Activated CD4-positive, alpha-beta T cell treated with anti-CD3 and anti-CD28 coated beads, Interleukin-2, amount 10 ng/mL, durations not matched to agents 24 days and 14 days (primary cell): ENCODE measurements at places on chromosomes 1 and 21. TPM values are rescaled to one million over a fixed set of nuclear protein-coding genes. Genes with fewer than 3 reads are reported as not detected.

The SLC45A3 gene
- total RNA-seq = 1.0 and 1.1 TPM in 2 replicates

The FCGR2B gene
- total RNA-seq = not detected in 2 replicates

The EDARADD gene
- 32.0 and 32.6 TPM in 2 replicates for total RNA-seq

The MYOM3 gene
- total RNA-seq = not detected in 2 replicates

The MAP3K7CL gene
- total RNA-seq = 4.0 and 4.3 TPM in 2 replicates

The ANGPTL3 gene
- total RNA-seq = not detected in 2 replicates

The SLC26A9 gene
- not detected in 2 replicates for total RNA-seq

DNA sequence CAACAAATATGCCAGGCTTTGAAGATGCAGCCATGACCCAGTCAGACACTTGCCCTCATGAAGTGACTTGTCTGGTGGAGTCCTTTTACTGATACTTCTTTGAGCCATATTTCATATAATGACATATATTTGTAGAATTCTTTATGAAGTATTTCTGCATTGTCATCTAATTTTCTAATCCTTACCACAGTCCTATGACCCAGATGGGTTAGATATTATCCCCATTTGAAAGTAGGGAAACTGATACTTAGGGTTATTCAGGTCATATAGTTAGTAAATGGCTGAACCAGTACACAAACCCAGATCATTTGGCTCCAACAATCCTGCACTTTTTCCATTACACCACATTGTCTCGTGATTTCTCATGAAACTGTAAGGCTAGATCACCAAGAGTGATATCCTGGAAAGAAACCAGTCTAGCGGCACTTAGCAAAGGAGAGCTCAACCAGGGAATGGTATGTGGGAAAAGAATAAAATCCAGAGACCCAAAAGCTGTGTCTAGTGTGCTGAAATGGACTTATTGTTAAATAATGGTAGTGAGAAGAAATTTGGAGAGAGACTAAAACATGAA is 49.6 kb downstream of the ZFYVE9 start:
- no peak for DNase-seq

- DNase-seq = no peak
These were observed 132.0 kb upstream of the ZBTB40 start for GRCh38 chr1:22319608-22320007.

GRCh38 chr1:116067566-116067890 is 43.7 kb upstream of the MAB21L3 start:
- no peak for DNase-seq

- no peak for DNase-seq
These were observed 520 bp downstream of the TNFRSF18 start for GRCh38 chr1:1205769-1206375.

DNA sequence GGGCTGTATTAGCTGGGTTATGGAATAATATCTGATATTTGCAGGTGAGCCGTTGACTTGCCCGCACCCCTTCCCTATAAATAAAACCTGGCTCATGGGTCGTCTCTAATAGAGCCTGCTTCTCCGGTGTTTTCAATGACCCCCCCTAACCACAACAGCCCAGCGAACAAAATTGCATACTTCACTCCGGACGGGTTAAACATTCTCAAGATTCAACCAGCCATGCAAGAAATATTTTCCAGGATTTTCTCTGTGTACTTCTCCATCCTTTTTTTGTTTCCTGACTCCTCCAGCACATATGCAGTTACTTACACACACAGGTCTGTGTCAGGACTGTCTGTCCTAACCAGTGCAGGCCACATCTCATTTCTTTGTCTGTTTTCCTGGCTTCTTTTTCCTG is 267.7 kb downstream of the ZNF648 start:
- no peak for DNase-seq

- peak; percentile 89 for DNase-seq
These were observed 1.0 kb upstream of the ATP2B4 start for GRCh38 chr1:203625628-203626019.

DNA sequence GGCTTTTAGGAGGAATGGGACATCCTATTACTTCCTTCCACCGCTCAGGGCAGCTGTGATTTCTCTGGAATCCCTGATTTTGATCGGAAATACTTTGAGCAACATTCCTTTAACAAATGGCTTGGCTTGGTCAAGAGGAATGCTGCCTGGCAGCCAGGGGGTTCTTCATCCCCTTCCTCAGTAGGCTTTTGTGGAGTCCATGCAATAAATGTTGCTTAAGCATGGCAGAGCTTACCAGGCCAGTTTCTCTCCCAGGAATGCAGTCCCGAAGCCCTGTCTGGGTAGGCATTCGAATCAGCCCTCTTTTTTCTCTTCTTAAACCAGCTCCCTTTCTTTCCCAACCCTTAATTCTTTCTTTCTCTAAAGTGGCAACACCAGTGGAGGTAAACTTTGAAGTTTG is 177.1 kb upstream of the KIAA0040 start:
- no peak for DNase-seq

- DNase-seq = no peak
These were observed 5.7 kb upstream of the SOAT1 start for GRCh38 chr1:179287946-179288345.

GRCh38 chr1:22500058-22500457 is 48.4 kb downstream of the ZBTB40 start:
- DNase-seq = no peak

DNA sequence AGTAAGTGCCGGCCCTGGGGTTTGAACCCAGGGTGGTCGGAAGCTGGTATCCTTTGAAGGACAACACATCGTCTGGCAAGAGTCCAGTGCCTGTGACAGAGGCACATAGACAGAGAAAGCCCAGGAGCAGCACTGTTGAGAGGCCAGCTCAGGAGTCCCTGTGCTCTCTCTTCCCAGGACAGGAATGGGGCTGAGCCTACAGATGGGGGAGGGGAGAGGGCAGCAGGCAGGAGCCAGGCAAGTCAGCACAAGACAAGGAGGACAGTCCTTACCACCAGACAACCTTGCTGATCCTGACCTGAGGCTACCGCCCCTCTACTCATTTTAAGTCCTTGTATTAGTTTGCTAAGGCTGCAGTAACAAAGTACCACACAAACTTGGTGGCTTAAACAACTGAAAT is 27.7 kb upstream of the SYT6 start:
- DNase-seq = no peak

DNA sequence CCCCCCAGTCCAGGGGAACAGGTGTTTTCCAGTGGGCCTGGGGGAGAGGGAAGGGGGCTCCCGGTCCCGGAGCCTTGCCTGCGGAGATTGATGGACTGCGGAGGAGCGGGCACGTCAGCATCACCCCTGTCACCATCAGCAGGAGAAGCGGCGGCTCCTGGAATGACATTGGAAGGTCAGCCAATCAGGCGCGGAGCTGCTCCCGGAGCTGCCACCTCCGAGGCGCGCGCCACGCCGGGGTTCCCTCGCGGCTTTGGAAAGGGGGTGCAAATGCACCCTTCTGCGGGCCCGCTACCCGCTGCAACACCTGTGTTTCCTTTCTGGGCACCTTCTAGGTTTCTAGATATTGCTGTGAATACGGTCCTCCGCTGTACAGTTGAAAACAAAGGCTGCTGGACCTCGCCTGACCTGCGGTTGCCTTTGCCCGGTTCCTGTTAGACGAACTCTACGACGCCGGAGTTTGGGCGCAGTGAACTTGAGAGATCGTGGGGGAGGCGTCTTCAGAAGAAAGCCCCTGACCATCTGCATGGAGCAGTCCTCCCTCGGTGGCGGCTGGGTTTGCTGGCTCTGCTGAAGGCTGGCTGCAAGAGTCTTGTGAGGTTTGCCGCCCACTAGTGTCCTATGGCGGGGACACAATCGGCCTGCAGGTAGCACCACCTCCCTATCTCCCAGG is 5.3 kb downstream of the DSCAM start:
- DNase-seq = no peak

DNA sequence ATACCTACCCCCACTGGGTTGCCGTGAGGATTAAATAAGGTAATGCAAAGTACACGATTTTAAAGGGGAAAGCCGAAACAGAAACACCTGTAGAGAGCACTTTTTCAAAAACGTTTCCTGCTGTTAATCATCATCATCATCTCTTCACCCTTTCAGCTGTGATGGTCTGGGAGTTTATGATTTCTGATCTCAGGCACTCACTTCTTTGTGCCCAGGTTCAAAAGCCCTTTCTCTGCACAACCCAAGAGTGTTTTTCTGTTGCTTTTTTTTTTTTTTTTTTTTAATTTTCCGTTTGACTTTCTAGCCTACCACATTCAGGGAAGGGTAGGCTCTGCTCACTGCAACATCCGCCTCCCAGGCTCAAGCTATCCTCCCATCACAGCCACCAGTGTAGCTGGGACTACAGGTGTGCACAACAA is 936 bp upstream of the UBXN11 start:
- DNase-seq = peak; percentile 80
